ENCODE measurements at places on chromosomes 2 and 18.

DNA sequence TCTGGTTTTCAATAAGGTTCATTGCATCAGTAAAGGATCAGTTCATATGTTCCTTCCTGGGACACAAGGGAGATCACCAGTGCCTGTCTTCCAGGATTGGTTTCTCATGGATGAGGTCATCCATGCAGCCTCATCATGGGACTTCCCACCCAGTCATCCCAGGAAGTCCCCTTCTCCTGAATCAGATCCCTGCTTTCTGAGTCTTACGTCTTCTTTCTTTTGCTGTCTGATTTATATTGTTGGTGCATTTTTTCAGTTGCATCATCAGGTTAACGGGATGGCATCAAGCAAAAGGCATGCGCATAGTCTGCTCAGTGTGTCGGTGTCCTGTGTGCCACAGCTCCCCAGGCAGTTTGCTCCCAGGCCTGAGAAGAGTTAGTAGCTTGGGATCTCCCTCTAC, 105.9 kb downstream of the SOX11 start:
- no peak for DNase-seq

DNA sequence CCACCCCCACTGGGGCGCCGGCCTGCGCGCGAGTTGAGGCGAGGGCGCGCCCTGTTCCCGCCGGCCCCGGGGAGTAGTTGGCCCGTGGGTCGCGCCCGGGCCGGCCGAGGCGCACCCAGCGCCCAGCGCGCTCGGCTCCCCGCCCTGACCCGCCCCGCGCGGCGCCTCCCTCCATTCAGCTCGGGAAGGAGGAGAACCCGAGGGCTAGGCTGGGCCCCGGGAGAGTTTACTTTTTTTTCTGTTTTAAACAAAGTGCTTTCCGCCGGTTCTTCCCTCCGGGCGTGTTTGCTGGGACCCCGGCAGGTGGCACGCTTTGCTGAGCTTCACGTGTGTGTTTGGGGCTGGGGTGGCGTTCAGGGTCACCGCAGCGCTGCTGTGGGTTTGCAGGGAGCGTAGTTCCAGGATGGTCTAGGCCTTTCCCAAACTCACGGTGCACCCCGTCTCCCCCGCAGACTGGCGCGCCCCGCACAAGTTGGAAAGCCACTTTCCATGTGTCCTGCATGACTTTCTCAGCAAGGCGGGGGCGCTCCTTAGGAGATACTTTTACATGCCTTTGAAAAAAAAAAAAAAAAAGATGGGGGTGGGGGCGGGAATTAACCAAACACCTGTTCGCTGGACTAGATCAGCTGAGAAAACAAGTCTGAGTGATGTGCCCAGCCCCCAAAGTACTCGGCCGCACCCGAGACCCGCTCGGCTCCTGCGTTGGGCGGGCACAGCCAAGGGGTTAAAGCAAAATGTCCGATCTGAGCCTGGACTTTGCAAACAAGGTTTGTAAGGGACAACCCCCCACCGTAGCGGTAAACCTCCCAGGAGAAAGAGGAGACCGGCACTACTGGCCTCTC, 825 bp downstream of the ITGA6 start:
- peak; percentile 31 for DNase-seq

DNA sequence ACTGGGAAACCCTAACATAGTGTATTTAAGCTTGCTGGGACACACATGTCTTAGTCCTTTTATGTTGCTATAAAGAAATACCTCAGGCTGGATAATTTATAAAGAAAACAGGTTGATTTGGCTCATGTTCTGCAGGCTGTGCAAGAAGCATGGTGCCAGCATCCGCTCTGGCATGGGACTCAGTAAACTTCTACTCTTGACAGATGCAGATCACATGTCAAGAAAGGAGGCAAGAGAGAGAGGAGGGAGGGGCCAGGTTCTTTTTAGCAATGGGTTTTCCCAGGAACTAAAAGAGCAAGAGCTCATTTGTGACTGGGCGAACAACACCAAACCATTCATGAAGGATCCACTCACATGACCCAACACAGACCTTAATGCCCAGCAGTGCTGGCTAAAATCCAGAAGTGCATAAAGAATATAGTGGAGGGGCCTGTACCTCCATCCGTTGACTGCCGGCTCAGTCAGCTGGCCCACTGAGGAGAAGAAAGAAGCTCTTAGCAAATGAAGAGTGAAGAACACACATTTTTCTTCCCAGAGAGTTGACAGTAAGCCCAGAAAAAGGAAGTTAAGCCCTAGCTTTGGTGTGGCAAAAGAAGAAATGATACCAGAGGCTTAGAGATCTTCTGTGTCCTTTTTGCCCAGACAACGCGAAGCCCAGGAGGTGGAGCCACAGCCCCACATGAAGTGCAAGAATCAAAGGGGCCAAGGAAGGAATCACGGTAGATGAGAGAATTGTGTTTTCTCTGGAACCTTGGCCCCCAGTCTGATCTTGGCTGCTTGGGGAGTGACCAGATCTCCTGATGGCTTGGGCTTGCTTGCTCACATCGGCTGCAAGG, 183.5 kb upstream of the FAM98A start:
- DNase-seq: no peak

- no peak for DNase-seq
These were observed 46.8 kb upstream of the NCK2 start for GRCh38 chr2:105697781-105698449.

DNA sequence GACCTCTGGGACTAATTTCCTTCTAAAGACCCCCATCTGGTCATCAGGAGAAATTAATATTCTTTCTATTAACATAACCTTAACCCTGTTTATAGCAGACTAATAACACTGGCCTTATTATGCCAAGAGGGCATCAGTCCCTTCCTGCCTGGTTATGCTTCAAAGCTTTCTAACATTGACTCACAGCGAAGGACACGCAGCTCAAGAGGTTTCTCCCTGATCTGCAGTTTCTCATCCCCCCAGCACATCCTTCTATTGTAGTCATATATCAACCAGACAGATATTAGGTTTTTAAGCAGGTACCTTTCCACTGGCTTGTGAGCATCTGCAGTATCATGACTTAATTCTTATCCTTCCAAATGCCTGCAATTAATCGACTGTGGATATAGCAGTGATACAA, 100.0 kb upstream of the CXCR4 start:
- no peak for DNase-seq
